ENCODE measurements at places on chromosomes 12 and 14.

- no peak for DNase-seq
Measured at GRCh38 chr14:89493877-89494634, 77.0 kb upstream of the FOXN3 start.

DNA sequence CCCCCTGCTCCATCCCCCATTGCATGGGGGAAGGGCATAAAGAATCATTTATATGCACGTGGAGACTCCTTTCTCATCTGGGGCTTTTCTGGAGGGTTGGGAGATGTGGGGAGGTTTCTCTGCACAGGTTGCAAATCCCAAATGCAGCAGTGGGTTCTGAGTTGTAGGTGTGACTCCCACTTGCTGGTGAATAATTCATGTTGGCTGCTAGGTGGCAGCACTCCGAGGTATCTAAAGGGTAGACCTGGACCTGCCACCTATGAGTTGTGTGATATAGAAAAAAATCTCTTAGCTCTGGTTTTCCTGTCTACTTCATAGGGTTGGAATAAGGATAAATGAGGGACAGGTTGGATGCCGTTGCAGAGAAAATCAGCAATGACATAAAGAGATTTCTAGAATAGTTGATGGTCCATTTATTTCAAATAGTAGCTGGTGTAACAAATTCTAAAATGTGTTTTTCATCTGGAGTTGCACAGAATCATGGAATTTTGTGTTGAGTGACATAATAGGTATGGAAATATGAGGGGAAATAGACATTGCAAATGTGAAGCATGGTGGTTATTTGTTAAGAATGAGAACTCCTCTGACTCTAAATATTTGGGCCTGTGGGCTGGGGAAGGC is 4.6 kb downstream of the MARCHF9 start:
- peak; percentile 54 for DNase-seq

DNA sequence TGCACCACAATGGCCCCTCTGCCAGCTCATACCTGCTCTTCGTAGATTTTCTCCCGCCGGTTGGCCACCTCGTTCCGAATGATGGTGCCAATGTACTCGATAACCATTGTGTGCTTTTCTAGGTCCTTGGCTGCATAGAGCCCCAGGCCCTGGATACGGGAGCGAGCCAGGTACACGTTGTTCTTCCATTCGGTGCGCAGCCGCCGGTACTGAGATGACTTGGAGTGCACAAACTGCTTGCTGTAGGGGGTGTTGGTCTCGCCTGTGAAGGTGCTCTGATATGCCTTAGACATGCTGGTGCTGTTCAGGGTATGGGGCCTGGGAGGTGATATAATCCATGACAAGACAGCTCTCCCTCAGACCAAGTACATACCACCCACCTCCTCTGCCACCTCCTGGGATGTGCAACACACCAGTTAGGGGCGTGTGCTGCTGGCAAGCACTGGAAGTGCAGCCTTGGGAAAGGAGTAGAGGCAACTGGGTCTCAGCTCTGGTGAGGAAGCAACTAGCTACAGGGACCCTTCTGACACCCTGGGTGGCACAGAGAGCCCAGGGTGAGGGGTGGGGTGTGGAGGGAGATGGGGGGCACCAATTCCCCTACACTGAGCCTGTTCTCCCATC is 4.1 kb upstream of the PRKAG1 start:
- no peak for DNase-seq

DNA sequence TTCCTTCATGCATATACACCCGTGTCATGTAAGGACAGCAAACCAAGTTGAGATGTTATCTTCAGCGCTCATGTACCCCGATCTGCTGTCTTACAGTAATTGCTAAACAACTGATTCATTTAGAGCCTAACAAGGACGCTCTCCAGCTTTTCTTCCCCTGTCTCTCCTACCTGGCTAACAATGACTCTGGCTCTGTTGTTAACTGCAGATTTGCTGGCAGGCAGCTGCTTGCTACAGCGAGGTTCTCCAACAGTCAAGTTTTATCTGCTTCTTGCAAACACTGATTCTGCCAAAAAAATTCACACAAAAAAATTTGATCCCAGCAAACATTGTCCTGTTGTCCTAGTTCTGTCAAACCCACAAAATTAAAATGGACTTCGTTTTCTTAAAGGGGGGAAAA is 101.6 kb downstream of the OTX2 start:
- DNase-seq: no peak

- peak; percentile 13 for DNase-seq
Measured at GRCh38 chr12:118356809-118357256, 15.9 kb downstream of the TAOK3 start.

GRCh38 chr12:51192284-51192671 is 19.3 kb upstream of the TFCP2 start:
- no peak for DNase-seq

GRCh38 chr12:74119811-74120362 is 417.7 kb upstream of the ATXN7L3B start:
- no peak for DNase-seq

- DNase-seq: no peak
Measured at GRCh38 chr14:61203081-61203753, 77.9 kb downstream of the TMEM30B start.

- DNase-seq: no peak
Measured at GRCh38 chr12:51399891-51400290, 8.7 kb upstream of the GALNT6 start.
